Suppressor macrophage treated with lipopolysaccharide for 4 hours (primary cell): ENCODE measurements at places on chromosomes 4 and X.

- no peak for DNase-seq
Measured at GRCh38 chr4:93065790-93066189, 762.0 kb downstream of the GRID2 start.

DNA sequence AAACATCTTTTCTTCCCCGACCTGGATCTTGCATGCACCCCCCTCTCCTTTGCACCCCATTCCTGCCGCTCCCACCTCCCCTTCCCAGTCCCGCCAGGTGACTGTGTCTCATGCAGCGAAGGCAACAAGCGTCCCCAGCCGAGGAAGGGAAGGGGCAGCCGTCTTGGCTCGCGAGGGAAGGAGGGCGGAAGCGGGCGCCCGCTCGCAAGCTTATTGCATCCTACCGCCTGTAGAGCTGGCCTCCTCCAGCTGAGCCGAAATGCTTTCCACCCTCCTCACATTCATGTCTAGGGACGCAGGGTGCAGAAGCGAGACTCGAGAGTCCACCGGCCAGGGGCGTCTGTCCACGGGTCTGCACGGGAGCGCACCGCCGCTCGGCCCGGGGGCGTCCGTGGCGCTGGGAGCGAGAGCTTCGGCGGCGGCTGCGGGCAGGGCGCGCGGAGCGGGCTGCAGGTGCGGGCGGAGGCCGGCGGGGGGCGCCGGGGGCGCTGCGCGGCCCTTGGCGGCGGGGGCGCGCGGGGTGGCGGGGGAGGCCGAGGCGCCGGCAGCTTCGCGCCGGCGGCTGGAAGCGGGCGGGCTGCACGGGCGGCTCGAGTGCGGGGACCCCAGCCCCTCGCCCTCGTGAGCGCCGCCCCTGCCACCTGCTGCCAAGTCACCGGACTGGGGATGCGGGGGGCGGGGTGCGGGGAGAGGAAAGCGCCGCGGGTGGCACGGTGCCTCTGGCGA is at the start of gene KCNIP4:
Gene KCNIP4, minus strand, starts transcription at position 426 of the 726 bp plus-strand sequence.
- no peak for DNase-seq

DNA sequence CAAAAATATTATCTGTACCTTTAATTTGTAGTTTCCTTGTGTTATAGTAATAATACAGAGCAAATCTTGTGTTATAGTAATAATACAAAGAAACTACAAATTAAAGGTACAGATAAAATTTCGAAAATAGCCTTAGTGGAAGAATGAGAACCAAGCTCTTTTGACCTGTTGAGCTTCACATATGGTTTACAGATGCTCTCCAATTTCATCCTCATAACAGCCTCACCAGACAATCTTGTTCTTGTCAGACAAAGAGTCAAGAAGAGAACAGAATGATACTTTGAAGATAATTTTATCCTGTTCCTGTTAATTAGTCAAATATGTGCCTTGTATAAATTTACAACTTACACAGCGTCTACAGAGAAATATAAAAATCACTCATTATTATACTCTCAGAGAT is 12.8 kb downstream of the ATXN3L start:
- no peak for DNase-seq

DNA sequence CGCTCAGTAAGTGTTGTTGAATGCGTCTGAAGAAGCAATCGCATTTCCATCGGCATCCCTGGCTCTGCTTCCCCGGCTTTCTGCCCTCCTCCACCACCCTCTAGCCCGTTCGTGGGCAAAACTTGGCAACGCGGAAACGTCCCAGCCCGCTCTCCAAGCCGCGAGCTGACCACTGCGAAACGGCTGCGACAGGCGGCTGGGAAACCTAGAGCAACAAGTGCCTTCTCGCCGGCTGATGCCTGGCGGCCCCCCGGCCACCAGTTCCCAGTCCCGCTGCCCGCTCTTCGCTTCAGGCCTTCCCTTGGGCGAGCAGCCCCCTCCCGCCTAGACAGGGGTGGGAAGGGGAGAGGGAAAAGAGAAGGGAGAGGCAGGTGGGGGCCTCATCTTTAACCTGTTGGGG is 837 bp downstream of the CITED1 start:
- no peak for DNase-seq
